ENCODE measurements at places on chromosomes 4 and X.

GRCh38 chrX:154840856-154841255 lies 6.4 kb upstream of the SMIM9 start:
- peak; percentile 22 for DNase-seq

DNA sequence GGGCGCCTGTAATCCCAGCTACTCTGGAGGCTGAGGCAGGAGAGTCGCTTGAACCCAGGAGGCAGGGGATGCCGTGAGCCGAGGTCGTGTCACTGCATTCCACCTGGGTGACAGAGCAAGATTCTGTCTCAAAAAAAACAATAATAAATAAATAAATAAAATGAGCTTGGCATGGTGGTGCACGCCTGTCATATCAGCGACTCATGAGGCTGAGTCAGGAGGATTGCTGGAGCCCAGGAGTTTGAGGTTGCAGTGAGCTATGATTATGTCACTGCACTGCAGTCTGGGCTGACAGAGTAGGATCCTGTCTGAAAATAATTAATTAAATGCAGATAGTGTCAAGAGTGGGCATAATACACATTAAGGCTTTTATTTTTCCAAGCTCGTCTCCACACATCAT lies 77.5 kb downstream of the DHRSX start:
- no peak for DNase-seq

GRCh38 chrX:11953615-11954014 lies 184.7 kb upstream of the FRMPD4 start:
- DNase-seq = no peak

DNA sequence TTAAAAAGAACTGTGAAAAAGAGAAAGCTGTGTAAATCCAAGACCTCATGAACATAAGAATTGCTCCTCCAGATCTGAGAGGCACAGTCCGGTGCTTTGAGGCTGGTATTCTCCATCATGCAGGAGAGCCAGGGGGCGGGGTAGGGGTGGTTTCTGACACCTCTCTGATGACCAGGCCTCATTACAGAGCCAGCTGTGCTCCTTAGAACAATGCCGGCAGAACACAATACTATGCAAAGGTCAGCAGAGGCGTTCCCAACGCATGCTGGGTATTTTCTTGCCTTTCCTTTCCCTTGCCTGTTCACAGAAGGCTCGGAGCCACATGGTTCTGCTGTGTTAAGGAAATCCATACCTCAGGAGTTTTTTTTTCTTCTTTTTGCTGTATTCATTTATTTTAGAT lies 91.2 kb upstream of the SOD3 start:
- DNase-seq = peak; percentile 49

- DNase-seq = no peak
Measured at GRCh38 chr4:78923464-78924312, 15.6 kb downstream of the PAQR3 start.

GRCh38 chr4:3870567-3870962 lies 104.4 kb downstream of the ADRA2C start:
- DNase-seq = no peak

DNA sequence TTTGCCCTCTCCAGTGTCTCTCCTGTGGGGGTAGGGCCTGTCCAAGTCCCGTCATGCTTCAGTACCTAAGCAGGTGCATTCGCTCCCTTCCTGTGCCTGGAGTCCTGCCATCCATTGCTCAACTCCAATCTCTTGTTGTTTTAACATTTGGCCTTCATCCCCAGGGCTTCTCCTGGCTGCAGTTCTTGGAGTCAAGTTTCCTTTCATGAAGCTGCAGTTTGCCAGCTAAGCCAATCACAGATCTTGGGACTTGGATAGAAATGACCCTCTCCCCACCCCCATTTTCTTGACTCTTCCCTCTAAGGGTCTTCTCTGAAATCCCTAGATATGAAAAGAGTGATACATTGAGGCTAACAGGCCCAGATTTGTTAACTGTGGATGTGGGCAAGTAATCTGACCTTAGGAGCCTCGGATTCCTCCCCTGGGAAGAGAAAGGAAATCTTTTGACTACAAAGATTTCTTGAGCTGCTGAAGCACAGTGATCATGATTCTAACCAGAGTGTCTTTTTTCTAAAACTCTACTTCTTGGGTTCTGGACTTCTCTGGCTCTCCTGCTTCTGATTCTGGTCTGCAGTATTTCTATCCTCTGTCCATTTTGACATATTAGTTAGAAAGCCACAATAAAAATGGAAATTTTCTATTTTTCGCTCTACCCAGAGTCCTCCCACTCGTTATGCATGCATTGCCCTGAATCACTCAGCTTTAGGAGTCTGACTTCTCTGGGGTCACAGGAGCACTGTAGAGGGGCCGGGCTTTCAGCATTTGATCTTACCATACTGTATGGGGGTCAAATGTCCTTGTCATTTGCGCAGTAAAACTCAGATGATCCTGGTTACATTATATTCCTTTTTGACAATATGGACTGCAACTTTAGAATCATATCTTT lies 61.0 kb downstream of the CHRNA9 start:
- DNase-seq = peak; percentile 74

DNA sequence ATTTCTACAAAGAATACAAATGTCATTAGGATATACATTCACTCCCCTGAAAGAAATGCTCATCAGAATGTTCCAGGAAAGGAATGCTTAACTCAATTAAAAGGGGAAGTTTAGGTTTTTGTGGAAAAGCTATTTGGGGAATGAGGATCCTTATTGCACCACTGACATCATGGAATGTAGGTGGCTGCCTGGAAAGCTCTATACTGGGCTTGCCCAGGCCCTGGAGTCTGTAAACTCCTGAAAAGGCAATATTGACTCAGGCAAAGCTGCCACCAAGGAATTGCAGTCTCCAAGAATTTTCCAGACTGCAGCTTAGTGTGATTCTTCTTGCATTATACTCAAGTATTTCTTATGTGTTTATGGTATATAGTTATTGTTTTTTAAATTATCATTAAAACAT lies 15.7 kb downstream of the DAPP1 start:
- DNase-seq = no peak

GRCh38 chr4:149897783-149898182 lies 82.1 kb upstream of the IQCM start:
- DNase-seq = no peak

DNA sequence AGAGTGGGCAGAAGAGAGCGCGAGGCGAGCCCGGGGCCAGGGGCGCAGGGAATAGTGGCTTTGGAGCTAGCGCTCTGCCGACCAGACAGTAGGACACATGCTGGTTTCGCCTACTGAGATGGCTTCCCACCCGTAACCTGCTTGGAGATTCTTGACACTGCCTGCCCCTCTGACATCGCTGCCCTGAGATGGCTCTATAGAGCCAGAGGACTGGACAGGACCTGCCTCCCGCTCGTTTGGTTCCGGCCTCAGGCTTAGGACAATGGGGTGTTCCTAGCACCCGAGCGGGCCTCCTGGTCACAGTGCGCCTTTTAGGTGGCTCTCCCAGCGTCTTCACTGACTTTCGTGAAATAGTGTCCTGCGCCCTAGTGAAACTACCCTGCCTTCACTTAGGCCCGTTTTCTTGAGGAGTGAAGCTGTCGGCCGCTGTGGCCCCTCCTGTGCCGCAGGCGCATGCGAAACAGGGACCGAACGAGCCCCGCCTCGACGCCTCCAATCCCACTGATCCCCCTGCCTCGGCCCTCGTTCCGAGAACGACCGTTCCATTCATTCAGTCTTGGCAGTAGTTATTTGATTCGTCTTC lies 608 bp downstream of the TAF1 start:
- peak; percentile 45 for DNase-seq

GRCh38 chr4:83581411-83582288 lies 45.7 kb downstream of the GPAT3 start:
- no peak for DNase-seq

GRCh38 chr4:72531322-72531721 lies 37.7 kb downstream of the ADAMTS3 start:
- DNase-seq = no peak

- DNase-seq = no peak
Measured at GRCh38 chr4:110623718-110624397, 981 bp upstream of the PITX2 start.

DNA sequence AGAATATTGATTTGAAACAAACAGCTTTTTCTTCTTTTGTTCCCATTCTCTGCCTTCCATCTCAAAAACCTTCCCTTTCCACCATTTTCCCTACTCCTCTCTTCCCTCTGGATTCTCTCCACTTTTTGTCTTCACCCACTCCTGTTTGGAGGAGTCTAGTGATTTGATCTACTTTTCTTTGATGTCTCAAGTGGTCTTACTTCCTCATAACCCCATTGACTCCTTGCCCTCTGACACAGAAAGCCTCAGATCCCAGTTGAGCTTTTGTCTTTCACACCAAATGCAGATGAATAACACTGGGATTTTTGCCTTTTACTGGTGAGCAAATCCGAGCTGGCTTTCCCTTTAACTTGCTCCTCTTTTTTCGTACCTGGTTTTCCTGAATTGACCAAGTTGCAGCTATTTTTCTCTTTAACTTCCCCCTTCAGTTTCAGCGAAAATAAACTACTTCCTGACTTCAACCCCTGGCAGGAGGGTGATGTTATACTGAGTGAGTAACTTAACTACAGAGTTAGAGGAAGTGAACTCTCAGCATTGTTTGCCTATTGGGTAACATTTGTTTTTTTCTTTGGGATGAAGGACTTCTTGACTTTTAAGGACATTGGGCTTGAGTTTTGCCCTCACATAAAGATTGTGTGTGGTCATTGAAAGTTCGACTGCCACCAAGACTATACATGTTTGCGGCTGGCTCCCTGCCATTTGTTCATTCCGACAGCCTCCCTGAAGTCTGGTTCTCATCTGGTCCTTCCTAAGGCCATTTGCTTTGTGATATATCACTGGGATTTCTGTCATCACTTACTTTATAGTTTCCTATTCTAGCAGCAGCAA lies 392.8 kb upstream of the NR3C2 start:
- DNase-seq = no peak

GRCh38 chr4:130028552-130028951 lies 932.6 kb downstream of the C4orf33 start:
- no peak for DNase-seq

- DNase-seq = no peak
Measured at GRCh38 chr4:15374656-15375055, 53.2 kb upstream of the C1QTNF7 start.

GRCh38 chr4:1593458-1593857 lies 90.7 kb downstream of the FAM53A start:
- peak; percentile 9 for DNase-seq

GRCh38 chrX:97547877-97548578 lies 664.3 kb downstream of the RPA4 start:
- DNase-seq = no peak

GRCh38 chr4:14176613-14177012 lies 549.1 kb upstream of the BOD1L1 start:
- DNase-seq = no peak

GRCh38 chr4:134777606-134778005 lies 576.0 kb upstream of the PABPC4L start:
- DNase-seq = peak; percentile 8

- no peak for DNase-seq
Measured at GRCh38 chrX:97039363-97040029, 155.8 kb downstream of the RPA4 start.

- DNase-seq = no peak
Measured at GRCh38 chrX:52363247-52363883, 5.5 kb upstream of the XAGE2 start.

- no peak for DNase-seq
Measured at GRCh38 chr4:22338796-22339195, 177.1 kb downstream of the ADGRA3 start.

DNA sequence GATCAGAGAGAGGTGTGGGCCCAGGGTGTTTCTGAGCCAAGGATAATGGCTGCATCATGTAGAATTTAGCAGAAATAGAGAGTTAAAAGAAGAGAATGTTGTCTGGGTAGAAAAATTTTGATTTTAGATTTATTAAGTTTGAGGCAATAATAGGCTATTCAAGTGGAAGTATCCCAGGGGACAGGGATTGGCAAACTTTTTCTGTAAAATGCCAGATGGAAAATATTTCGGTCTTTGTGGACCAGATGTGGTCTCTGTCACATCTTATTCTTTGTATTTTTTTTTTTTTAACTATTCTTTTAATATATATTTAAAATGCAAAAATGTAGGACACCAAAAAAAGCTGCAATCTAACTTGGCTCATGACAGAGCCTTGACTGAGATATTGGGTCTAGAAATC lies 33.1 kb downstream of the IL15 start:
- DNase-seq = no peak

DNA sequence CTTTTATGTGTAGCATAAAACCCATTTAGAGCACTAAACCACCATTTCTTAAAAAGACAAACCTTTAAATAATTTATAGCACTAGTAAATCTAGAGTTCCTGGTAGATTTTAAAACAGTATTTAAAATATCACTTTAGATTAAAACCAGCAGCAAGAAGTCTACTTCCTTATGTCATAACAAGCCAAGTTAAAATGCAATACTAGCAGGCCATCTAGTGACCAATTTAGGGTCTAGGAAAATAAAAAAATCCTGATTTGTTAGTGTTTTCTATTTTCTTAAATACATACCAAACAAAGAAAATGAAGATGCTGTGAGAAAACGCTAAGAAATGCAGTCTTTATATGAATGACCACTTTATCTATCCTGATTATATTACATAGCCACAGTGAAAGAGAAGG lies 53.9 kb downstream of the PAPSS1 start:
- no peak for DNase-seq

DNA sequence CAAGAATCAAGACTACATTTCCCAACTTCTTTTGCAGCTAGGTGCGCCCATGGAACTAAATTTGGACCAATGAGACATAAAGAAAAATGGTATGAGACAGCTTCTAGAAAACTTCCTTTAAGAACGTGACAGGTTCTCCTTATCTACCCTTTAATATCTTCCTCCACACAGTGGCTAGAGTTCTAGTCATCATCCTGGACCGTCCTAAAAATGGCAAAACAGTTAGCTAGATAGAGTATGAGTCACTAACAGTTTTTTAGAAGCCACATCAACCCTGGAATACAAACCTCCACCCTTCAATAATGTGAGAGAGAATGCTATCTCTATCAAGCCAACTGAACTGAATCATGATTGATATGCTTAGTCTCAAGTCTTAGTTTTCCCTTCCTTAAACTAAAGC lies 267.9 kb upstream of the SLC7A11 start:
- no peak for DNase-seq

GRCh38 chr4:183971929-183972490 lies 66.9 kb downstream of the STOX2 start:
- no peak for DNase-seq

- DNase-seq = peak; percentile 15
Measured at GRCh38 chrX:52271206-52271605, 86.5 kb downstream of the MAGED4 start.

DNA sequence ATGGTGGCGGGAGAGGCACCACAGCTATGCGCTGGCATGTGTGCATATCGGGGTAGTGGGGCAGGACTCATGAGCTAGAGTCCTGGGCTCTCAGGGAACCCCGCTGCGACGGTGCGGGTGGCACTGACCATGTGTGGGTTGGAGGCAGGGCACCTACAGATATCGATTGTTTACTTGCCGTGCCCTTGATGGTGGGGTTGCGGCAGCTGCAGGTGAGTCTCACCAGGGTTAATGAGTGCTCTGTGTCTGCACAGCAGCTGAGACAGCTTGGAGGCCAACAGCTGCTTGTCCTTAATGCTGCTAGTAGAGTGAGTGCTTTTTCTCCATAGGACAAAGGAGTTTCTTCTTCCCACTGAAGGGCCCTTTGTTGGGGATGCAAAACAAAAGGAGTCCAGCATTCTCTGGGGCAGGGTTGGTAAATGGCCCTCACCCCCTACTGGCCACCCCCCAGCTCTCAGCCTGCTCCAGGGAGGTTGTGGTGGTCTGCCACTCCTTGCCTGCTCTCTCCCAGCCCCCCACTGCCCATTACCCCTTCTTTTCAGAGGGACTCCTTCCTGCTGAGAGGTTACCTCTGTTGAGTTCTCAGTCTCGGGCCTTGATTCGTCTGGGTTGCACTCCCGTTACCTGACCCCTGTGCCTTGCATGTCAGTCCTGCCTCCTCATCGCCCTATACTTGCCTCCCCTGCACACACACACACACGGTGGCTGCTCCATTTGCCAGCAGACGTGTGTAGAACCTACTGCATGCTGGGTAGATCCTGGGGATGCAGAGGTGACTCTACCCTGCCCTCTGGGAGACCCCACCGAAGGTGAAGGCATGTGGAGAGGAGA lies 52.8 kb downstream of the TBC1D14 start:
- peak; percentile 59 for DNase-seq

Measured in iPS-NIHi11 (cell line).